Ureter (tissue), 1 donor: ENCODE measurements at places on chromosomes 16 and 17. TPM values are rescaled to one million over a fixed set of nuclear protein-coding genes. Genes with fewer than 3 reads are reported as not detected.

Gene KRTAP4-4
- total RNA-seq = not detected

Gene CLDN7
- total RNA-seq = 157 TPM

Gene DPEP3
- not detected for total RNA-seq

Gene MBTD1
- total RNA-seq = 22.0 TPM

Gene KCNG4
- not detected for total RNA-seq

Gene KRTAP17-1
- total RNA-seq = not detected

Gene KRT33B
- total RNA-seq = not detected

Gene SOX9
- 21.4 TPM for total RNA-seq

Gene ZNF646
- total RNA-seq = 18.3 TPM

Gene CHD9NB
- total RNA-seq = 2.2 TPM

Gene OR2C1
- total RNA-seq = not detected

Gene MT1H
- not detected for total RNA-seq

Gene TSPAN10
- total RNA-seq = 2.5 TPM

Gene ABI3
- 15.2 TPM for total RNA-seq
